NCI-H2029 treated with DMSO at 0.1 percent for 48 hours (cell line): ENCODE measurements at places on chromosomes 1 and 21.
A peak's percentile ranks its signal among the peaks of the same experiment; 100 is the strongest.

DNA sequence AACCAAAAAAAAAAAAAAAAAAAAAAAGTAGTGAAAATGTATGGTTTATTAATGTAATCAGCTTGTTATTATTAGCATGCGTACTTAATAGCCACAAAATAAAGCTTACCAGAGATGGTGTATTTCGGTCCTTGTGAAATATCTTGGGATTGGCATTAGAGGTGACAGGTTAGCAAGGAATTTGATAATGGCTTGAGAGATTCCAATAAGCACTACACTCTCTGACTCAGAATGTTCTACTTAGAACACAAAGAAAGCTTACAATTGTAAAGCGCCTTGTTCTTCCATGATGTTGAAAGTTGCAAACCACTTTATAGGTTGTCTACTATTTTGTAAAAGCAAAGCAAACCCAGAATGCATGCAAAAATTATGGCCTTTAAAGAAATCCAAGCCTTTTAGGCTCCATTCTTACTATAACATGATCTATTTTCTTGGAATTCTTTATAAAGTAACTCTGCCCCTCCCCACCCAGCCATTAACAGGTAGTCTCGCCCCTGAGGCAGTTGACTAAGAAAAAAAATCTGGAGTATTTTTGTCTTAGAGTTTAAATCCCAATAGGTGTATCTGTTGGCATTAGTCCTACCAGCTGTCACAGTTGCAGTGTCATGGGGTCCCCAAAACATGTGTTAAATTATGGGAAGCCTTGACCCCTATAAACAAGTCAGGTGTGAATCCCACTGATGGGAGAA lies 129.2 kb downstream of the DHRS3 start:
- no peak for DNase-seq

DNA sequence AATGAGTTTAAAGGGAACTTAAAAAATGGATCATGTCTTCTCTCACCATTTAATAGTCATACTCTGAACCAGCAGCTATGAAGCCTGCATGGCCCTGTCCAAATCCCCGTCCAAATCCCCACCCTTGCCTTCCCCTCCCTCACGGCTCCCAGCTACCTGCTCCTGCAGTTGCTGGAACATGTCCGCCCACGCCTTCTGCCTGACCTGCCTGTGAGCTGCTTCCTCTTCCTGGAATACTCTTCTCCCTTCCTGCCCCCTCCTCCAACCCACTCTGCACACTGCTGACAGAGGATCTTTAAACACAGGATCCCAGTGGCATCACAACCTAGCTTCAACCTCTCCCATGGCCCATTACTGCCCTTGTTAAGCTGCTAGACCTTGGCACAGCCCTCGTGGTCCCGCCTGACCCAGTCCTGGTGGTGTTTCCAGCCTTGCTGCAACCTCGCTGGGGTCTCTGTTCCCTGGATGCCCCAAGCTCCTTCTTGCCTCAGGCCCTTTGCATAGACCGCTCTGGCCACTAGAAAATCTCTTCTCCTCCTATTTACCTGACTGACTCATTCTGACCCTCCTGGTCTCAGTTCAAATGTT lies 118.3 kb downstream of the PTPRU start:
- DNase-seq, result no peak

DNA sequence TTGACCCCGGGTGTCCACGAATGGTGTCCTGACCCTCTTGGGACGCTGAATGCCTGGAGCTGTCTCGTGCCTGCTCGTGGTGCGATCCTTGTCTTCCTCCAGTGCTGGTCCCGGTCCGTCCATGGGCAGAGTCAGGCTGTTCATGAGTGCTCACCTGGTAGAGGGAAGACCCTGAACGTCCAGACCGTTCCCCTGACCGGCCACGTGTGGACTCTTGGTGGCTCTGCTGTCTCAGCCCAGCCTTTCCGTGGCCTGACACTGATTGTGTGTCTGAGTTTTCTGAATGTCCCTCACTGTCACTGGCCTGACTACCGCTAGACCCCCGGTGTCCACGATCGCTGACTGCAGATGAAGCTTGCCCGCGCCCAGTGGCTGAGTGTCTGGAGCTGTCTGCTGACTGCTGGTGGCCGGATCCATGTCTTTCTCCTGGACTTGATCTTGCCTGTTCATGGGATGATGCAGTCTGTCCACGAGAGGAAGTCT lies 11.7 kb downstream of the FLG start:
- DNase-seq, result no peak

DNA sequence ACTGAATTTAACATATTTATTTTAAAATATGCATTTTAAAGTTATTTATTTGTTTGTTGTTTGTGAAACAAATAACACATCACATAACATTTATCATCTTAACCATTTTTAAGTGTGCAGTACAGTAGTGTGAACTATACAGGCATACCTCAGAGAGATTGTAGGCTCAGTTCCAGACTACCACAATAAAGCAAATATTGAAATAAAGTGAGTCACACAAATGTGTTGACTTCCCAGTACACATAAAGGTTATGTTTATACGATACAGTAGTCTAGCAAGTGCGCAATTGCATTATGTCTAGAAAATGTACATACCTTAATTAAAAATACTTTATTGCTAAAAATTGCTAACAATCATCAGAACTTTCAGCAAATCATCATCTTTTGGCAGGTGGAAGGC lies 739.4 kb upstream of the ADGRL4 start:
- DNase-seq, result peak; percentile 32

DNA sequence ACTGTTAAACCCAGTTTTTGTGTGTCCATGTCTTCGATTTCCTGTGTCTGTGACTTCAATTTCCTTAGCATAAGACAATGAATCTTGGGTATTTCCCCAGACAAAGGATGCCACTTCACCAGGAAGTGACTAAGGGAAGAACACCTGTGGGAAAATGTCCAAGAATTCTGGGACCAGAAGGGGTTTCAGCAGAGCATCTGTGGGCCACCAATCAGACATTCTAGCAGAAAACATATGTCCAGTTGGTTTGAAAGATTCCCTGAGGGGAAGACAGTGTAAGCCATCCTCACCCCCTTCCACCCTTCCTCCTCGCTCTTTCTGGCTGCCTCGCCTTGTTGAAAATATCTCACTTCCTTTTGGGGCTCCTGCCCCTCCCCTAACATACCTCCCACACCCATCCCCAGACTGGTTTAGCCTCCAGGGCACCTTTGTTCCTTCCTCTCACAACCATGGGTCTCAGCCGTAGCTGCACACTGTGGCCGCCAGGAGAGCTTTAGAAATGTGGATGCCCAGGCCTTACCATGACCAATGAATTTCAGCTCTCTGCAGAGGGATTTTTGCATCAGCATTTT lies 25.5 kb upstream of the IFNAR1 start:
- no peak for DNase-seq

GRCh38 chr1:85580872-85581801 lies 576 bp downstream of the CCN1 start:
- DNase-seq, result peak; percentile 15

DNA sequence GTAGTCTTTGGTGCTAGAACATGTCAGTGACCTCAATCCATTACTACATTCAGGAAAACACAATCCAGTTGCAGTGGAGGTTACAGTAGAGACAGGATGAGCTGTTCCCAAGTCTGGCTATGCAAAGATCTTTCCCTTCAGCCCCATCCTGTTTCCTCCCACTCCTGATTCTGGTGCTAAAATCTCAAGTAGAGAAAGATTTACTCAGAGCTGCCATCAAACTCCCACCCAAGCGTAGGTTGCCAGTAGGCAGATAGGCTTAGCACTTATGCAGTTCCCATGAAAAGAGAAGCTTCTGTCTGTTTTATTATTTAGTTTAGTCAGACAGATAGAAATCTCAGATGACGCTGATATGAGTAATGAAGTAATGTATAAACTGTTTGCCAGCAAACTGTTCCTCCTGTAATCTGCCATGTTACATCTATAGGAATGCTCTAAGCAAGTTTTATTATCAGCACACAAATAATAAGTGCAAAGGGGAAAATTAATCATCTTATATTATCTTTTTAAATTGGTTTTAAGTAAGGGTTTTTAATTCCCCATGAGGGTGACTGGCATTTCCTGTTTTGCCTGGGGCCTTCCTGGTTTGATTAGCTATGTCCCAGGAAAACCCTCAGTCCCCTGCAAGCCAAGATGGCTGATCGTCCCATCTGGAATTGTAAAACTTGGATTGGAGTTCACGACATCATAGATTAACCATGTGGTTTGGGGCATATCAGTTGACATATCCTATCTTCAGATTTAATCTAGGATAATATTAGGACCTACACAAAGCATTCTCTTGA lies 188.3 kb upstream of the PALMD start:
- no peak for DNase-seq

DNA sequence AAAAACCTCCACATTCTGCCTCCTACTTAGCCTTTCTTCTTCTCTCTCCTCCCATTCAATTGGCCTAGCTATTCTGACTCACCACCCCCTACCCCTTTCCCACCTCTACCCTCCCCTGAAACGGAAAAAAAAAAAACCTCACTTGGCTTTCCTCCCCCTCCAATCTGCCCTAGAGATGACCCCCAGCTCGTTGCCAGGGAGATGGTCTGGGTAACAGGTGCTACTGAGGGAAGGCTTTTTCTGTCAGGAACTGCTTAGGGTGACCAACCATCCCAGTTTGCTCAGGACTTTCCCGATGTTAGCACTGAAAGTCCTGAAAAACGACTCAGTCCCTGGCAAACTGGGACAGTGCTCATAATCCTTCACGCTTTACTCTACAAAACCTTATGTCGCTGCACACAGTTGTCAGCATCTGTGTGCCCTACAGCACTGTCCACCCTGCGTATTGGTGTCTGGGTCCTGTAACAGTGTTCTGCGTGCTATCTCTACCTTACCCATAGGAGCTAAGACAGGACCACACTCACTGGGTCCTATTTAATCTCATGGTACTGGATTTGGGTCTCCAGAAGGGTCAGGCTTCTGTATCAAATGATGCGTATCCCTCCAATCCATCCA lies 7.7 kb upstream of the CADM3 start:
- DNase-seq, result no peak

- no peak for DNase-seq
Measured at GRCh38 chr21:38478782-38479181, 19.5 kb downstream of the ERG start.

DNA sequence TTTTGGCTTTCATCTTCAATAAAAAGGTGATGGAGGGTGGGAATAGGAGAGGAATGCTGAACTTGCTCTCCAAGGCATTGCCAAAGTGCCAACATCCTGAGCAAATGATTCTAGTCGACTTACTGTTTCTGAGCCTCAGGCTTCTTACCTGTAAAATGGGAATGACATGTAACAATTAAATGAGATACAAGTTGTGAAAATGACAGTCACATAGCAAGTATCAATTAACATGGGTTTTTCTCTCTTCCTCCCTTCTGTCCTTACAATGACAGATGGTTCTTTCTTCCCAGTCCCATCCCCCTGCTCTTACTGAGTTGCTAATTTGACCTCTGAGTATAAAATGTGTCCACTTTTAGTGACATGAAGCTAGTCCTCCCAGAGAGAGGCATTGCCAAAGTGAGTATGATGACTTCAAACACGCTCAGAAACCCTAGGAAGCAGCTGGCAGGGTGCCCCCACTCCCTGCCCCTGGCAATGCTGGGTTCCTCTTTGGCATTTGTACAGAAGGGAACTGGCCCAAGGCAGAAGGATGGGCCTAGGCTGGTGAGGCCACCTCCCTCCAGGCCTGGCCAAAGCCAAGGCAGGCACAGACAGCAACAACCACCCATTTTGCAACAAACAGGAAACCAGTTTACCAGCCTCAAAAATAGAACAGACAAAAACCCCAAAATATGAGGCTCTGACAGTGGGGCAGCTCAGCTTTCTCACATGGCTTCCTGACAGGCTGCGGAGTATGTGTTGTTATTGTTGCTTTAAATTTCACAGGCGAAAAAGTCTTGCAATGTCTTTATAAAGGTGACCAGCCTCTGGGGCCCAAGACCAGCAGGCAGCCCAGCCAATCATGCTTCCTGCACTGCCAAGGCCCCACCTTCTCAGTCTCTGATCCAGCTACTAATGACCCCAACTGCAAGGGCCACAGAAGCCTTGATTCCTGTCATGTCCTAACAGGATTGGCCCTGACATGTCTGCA lies 115.9 kb downstream of the HIVEP3 start:
- DNase-seq, result peak; percentile 92

GRCh38 chr1:115217150-115218033 lies 120.7 kb downstream of the NGF start:
- no peak for DNase-seq
